ENCODE measurements at places on chromosomes 1 and 21.

- DNase-seq, result no peak
Measured at GRCh38 chr1:46813858-46814396, 15.1 kb downstream of the CYP4B1 start.

GRCh38 chr1:64192290-64192689, 11.1 kb upstream of the UBE2U start:
- DNase-seq, result no peak

DNA sequence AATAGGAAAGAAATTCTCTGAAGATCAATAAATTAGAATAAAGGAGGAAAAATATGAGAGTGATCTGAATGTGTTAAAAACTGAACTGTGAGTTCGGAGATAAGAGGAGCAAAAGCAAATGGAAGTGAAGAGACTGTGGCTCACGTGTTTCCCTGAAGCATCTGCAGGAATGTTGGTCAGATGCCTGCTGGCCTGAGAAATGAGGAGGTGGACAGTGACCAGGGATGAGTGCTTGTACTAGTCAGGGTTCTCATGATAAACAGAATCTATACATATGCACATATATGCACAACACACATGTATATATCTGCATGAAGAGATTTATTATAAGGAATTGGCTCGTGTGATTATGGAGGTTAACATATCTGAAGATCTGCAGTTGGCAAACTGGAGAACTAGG, 103.4 kb upstream of the TIAM1 start:
- no peak for DNase-seq

DNA sequence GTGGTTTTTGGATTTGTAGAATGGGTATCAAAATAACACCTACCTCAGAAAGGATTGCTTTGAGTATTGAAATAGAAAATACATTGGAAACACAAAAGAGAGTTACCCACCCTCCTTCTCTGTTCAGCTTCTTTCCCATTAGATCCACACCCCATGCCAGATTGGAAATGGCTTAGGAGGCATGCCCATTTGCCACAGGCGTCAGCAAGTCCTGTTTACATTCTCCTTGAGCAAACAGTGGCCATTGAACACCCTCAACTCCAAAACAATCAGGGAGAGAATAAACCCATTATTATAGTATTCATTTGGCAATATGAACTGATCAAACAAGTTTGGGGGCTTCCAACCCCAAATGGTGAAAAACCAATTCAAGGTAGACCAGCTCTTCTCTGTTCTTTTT, 2.4 kb downstream of the ELAPOR1 start:
- DNase-seq, result no peak

GRCh38 chr1:42793824-42794223, 9.0 kb downstream of the TMEM269 start:
- no peak for DNase-seq

- DNase-seq, result no peak
Measured at GRCh38 chr21:34519016-34519415, 7.0 kb upstream of the KCNE1 start.
